Central memory CD4-positive, alpha-beta T cell (primary cell): ENCODE measurements at places on chromosomes 2 and 18.

- DNase-seq, result no peak
These were observed 108.2 kb downstream of the ZNF521 start for GRCh38 chr18:25243754-25244153.

DNA sequence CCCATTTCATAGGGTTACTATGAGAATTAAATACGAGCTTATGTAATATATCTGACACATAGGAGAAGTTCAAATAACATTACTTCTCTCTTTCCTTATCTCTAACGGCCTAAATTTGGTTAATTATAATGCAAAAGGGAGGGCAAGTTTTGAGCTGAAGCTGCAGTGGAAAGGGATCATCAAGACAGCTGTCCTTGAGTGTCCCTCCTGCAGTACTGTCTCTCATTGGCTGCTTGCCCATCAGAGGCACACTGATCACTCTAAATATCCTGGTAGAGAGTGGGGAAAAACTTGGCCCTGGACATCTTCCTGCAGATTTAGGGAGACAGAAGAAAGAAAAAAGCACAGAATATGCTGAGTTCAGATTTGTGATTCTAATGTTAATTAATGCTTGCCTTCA is 186.0 kb downstream of the CAMKMT start:
- no peak for DNase-seq

DNA sequence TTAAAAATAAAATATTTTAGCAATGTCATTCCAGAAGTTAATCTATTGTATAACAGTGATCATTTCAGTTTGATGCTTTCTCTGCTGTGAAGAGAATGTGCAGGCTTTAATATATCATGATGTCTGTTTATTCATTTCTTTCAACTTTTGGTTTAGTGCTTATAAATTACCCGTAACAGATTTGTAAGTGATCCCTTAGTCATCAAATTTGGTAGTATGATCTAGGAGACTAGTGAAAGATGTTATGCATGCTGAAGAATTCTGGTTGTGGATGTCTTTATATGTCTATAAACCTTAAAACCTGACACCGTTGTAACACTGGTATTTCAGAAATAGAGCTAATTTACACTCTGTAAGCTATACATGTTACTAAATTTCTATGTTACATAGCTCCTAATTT is 260.4 kb downstream of the CPS1 start:
- no peak for DNase-seq

GRCh38 chr2:219120082-219120481 is 40.5 kb downstream of the NHEJ1 start:
- DNase-seq, result no peak

DNA sequence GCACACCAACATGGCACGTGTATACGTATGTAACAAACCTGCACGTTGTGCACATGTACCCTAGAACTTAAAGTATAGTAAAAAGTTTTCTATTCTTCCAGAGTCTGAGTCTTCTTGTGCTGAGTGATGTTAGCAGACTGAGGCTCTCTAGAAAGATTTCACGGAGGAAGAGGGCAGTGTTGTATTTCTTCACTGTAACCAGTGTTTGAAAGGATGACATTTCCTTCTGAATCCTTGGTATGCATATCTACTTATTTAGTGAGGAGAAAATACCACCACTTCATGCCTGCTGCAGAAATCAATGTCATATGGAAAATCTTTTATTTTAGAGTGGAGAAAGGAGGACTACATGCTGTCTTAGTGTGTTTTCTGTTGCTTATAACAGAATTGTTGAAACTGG is 357.1 kb downstream of the CCDC85A start:
- DNase-seq, result no peak

- no peak for DNase-seq
These were observed 49.7 kb downstream of the SPHKAP start for GRCh38 chr2:228131833-228132232.

GRCh38 chr2:241015439-241015838 is 17.0 kb downstream of the SNED1 start:
- no peak for DNase-seq

DNA sequence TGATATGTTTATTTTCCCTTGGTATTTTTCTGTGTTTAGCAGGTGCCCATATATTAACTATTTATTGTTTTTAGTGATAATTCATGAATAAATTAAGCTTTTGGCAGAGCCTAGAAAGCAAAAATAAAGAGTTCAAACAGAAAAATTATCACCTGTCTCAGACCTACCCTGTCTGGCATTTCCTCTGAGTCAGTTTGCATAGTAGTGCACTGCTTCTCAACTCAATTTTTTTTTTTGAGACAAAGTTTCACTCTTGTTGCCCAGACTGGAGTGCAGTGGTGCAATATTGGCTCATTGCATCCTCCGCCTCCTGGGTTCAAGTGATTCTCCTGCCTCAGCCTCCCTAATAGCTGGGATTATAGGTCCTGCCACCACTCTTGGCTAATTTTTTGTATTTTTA is 793.9 kb downstream of the SUCLG1 start:
- DNase-seq, result no peak

DNA sequence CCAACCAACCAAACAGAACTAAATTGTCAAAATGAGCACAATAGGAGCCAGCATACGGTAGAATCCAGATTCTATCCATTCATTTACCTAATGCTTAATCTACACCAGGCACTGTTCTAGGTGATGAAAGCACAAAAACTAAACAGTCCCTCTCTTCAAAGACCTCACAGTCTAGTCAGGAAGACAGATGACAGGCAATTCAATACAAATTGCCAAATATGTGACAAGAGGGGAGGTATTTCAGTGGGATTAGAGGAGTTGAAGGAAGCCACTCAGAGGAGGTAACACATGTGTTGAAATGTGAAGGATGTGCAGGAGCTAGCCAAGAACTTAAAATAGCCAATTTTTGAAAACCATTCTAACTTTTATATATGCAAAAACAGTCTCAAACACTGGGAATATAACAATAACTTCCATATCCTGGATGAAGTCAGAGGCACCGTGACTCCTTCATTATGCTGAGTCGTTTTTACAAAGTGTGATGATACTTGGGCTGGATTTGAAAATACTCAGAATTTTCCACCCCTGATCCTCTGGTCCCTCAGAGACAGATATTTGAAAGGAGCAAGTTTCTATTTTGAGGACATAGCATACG is 204.9 kb downstream of the PID1 start:
- no peak for DNase-seq

- no peak for DNase-seq
These were observed 386.0 kb upstream of the ATP5MC3 start for GRCh38 chr2:175567435-175568061.

DNA sequence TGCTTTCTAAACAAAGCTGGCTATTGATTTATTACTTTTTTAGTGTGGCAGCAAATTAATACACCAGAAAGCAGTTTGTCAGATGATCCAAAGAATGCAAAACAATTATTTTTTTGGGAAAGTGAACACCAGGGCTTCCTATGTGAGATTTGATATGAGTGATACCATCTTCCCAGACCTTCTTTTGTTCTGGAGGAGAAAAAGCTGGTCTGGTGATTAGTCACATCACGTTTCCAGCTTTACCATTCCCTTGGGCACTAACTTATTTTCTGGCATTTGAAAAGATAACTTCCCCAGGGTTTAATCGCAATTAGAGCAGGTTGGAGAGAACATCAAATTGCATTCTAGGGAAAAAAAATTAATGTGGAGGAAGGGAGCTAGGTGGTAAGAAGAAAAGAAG is 182.9 kb upstream of the TANK start:
- no peak for DNase-seq

DNA sequence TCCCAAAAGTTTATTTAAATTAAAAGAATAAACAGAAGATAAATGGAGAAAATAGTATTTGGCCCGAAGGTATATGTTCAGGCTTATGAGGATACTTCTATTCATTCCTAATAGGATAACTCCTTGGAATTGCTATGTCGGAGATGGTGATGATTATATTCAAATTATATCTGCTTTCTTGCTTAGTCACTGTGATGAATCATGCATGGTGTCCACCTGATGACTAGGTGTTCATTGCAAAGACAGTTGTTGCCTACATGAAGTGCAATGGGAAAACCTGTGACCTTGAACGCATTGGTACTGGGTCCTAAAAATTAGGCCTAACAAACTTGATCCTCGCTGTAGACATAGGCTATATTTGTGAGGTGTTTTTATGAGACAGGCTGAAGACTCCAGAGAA is 617.3 kb upstream of the ZEB2 start:
- DNase-seq, result no peak

DNA sequence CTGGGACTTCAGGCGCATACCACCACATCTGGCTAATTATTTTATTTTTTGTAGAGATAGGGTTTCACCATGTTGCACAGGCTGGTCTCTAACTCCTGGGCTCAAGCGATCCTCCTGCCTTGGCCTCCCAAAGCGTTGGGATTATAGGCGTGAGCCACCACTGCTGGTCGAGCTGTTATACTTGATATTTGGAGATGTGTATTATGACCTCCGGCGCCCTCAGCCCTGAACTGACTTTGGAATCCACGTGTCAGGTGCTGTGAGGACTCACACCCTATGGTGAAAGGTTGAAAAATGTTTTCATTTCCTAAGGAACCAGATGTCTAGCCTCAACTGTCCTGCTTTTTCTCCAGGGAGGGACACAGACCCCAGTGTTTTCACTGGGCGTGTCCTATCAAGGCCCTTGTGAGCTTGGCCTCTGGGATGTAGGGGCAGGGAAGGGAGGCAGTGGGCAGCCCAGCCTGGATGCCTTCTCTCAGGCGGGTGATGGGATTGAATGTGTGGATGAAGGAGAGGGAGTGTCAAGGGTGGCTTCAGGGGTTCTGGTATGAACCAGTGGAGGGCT is 56.4 kb upstream of the HAAO start:
- DNase-seq, result no peak

DNA sequence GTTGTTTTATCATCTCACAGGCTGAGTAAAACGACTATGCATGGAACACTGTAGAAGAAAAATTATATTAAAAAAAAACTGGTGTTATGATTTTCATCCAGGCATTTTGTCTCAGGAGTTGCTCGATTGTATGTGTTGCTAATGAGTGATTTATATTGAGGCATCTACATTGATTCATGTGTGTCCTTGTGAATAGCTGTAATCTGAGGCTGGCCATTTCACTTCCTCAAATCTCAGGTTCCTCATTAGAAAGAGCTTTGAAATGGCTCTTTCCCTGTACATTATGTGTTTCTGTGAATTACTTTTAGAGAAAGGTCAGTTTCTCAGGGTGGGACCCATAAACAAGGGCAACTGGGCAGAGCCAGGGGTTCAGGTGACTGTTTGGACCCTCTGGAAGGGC is 2.3 kb downstream of the IL18R1 start:
- no peak for DNase-seq

DNA sequence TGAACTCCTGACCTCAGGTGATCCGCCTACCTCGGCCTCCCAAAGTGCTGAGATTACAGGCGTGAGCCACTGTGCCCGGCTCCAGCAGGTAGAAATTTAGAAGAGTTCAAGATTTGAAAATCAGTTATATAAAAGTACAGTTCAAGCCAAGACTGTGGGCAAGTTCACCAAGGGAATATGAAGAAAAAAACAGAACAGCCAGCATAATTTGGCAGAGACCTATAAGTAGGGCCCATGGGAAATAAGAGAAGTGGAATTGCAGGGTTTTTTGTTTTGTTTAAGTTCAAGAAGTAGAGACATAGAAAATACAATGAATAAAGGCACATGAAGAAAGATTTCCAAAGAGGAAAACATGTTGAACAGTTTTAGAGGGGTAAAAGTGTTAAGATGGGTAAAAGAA is 57.9 kb downstream of the BAZ2B start:
- no peak for DNase-seq

- DNase-seq, result no peak
These were observed 119.6 kb upstream of the EPAS1 start for GRCh38 chr2:46177461-46178089.
